ENCODE measurements at places on chromosomes 1 and 21. TPM values are rescaled to one million over a fixed set of nuclear protein-coding genes. Genes with fewer than 3 reads are reported as not detected.

Gene ARMH1
- 6.7 TPM for total RNA-seq

DNA sequence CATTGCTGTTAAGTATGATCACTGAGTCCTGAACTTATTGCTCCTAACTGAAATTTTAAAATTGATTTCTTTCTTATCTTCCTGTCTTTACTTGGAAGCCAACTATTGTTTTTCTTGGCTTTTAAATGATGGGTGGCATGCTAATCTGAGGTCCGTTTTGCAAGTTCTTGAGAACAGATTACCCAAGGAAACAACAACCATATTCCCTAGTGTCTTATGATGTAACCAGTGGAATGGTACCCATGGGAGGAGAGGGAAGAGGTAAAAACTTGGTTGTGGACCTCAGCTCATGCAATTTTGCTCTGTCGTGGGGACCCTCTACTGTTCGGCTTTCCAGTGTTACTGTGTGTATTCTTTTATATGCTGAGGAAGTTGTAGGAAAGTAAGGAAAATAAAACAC lies 454.8 kb upstream of the ADAMTS5 start:
- no peak overlapping the region for H3K27ac ChIP-seq
- no peak overlapping the region for H3K4me3 ChIP-seq
- H3K36me3 ChIP-seq: no peaks in the 10 kb centered on the region
- no peak for DNase-seq
- no peaks in the 10 kb centered on the region for H3K27me3 ChIP-seq

Gene ILDR2
- 0.45 TPM for total RNA-seq

DNA sequence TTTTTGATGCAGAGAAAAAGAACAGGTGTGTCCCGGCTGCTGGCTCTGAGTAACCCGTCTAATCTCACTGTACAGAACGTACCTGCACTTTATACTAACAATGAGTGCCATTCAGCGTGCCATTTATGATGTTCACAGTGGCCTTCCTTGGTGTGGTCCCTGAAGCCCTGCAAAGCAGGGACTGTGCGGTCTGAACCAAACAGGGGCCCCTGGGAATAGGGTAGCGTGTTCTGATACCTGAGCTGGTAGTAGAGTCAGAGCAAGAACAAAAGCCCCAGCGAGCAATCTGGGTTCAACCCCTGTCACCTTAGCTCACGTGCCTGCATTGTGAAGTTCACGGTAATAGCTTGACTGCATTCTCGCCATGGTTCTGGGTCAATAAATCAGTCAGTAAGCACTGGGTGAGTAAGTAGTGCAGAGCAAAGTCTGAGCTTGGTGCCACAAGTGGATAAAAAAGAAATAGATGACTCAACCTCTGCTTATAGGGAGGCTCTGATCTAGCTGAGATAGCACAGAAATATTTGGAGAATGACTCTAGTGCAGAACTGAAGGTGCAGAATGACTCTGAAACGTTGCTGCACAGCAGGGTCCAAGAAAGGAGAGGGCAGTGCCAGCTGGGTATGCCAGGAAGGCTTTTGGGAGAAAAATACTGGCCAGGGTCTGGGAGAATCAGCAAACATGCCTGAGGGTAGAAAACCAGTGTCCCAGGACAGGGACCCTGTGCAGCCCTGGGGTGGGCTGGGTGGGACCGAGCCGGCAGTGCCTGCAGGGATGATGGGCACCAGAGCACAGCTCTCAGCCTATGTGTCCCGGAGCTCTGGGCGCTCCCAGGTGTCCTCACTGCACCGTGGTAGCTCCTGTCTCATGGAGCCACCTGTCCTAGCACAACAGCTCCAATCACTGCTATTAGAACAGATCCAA lies 125.9 kb downstream of the RHOU start:
- H3K27ac ChIP-seq: no peak overlapping the region
- no peaks in the 10 kb centered on the region for H3K27me3 ChIP-seq
- H3K4me3 ChIP-seq: no peak overlapping the region

DNA sequence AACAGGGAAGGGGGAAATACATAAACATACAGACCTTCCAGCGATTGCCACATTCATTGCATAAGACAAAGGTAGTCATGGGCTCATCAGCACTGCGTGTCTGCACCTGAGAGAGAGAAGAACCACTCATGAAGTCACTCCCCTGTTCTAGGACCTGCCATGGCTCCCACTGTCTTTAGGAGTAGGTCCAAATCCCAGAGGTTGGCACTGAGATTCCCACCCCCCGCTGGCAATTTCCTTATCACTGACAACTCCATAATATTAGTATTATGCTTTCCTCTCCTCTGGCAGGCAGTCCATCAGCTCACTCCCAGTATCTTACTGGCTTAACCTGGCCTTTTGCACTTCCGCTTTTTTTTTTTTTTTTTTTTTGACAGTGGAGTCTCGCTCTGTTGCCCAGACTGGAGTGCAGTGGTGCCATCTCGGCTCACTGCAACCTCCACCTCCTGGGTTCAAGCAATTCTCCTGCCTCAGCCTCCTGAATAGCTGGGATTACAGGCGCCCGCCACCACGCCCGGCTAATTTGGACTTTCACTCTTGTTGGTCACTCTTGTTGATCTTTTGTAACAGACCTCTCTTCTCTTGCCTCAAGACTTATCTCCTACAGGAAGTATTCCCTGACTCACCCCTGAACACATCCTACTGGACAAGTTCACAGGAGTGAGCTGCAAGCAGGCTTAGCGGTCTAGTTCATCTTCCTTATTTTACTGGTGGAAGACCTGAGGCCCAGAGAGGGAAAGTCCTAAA lies 14.8 kb upstream of the ZNF436 start:
- no peaks in the 10 kb centered on the region for H3K36me3 ChIP-seq
- no peak overlapping the region for H3K4me3 ChIP-seq
- H3K27me3 ChIP-seq: no peaks in the 10 kb centered on the region
- no peak for DNase-seq
- H3K27ac ChIP-seq: no peak overlapping the region

DNA sequence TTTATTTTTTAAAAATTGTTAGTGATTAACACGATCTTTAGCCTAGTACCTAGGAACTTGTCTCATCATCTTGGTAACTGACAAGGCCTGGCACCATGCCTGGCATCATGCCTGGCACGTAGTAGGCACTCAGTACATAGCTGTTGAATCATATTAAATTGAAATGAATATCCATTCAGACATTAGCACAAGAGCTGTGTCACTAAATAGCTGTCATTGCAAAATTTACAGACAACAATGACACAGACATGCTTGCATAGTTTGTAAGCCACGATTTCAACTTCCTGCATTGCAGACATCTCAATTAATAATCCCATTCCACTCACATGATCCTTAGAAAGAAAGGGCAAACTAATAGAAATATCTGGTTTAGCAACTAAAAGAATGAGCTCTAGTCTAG lies 15.4 kb upstream of the PHACTR4 start:
- H3K4me3 ChIP-seq: no peak overlapping the region
- H3K27ac ChIP-seq: no peak overlapping the region
- no peaks in the 10 kb centered on the region for H3K4me1 ChIP-seq
- H3K36me3 ChIP-seq: no peaks in the 10 kb centered on the region
- no peaks in the 10 kb centered on the region for H3K27me3 ChIP-seq
- no peak for DNase-seq

- no peak overlapping the region for H3K4me3 ChIP-seq
- no peaks in the 10 kb centered on the region for H3K36me3 ChIP-seq
- H3K27me3 ChIP-seq: no peaks in the 10 kb centered on the region
- no peak for DNase-seq
Observed at GRCh38 chr1:171122893-171123292, 32.2 kb downstream of the FMO3 start.

DNA sequence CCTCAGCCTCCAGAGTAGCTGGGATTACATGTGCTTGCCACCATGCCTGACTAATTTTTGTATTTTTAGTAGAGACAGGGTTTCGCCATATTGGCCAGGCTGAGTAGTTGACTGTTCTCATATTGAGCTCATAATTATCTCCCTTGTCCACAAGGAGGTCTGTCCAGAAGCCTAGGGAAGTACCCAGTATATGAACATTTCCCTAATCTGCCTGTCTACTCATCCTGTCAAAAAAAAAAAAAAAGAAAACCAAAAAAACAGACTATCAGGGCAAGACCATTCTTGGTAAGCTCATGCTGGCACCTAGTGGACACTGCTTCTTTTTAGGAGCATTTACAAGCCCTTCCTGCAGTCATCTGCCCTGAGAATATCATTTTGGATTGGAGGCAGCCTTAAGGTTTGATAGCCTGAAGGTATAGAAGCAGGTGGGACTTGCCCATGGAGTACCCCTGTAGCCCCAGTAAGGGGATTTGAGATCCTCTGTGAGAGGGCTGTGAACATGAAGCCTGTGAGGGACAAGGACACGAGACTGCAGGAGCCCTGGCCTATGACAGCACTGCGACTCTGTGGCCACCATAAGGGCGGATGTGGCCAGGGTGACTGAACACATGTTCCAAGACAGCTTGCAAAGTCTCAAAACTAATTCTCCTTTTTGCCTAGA lies 10.8 kb upstream of the DUSP12 start:
- no peak overlapping the region for H3K27ac ChIP-seq
- DNase-seq: no peak
- H3K4me3 ChIP-seq: no peak overlapping the region
- no peaks in the 10 kb centered on the region for H3K4me1 ChIP-seq
- no peaks in the 10 kb centered on the region for H3K36me3 ChIP-seq

- no peaks in the 10 kb centered on the region for H3K4me1 ChIP-seq
- no peaks in the 10 kb centered on the region for H3K36me3 ChIP-seq
- DNase-seq: no peak
Observed at GRCh38 chr1:98467586-98467985, 193.9 kb upstream of the SNX7 start.

DNA sequence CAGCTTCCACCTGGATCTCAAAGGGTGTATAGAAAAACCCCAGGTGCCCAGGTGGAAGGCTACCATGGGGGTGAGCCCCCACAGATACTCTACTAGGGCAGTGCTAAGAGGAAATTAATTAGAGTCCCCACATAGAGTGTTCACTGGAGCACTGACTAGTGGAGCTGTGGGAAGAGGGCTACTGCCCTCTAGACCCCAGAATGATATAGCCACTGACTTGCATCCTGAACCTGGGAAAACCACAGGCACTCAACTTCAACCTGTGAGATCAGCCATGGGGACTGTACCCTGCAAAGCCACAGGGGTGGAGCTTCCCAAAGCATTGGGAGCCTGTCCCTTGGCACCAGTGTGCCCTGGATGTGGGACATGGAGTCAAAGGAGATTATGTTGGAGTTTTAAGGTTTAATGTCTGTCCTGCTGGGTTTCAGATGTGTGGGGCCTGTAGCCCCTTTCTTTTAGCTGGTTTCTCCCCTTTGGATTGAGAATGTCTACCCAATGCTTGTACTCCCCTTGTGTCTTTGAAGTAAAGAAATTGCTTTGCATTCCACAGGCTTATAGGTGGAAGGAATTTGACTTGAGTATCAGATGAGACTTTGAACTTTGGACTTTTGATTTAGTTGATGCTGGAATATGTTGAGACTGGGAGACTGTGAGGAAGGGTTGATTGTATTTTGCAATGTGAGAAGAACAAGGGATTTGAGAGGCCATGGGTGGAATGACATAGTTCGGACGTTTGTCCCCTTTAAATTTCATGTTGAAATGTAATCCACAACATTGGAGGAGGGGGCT lies 31.8 kb upstream of the CDC14A start:
- no peaks in the 10 kb centered on the region for H3K4me1 ChIP-seq
- no peak overlapping the region for H3K4me3 ChIP-seq
- no peaks in the 10 kb centered on the region for H3K27me3 ChIP-seq
- DNase-seq: no peak

DNA sequence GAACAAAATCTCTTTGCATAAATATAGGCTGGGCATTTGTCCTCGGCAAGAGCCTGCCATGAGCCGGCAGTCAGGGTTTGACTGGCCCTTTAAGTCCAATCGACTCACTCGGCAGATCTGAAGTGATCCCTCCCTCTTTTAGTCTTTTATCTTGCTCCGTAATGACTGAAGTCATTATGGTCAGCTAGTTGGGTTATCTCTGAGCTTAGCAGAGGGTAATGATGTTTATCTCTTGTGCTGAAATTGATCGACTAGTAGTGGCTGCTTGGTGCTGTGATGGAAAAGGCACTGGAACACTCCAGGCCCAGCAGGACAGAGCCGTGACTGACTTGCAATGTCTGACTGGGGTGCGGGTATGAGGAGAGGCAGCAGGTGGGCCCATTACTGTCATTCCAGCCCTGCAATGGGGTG lies 468 bp upstream of the ABCA4 start:
- no peak overlapping the region for H3K27ac ChIP-seq
- DNase-seq: no peak
- H3K27me3 ChIP-seq: no peaks in the 10 kb centered on the region
- H3K4me3 ChIP-seq: no peak overlapping the region
- peaks cover 16% of the 10 kb centered on the region for H3K4me1 ChIP-seq

DNA sequence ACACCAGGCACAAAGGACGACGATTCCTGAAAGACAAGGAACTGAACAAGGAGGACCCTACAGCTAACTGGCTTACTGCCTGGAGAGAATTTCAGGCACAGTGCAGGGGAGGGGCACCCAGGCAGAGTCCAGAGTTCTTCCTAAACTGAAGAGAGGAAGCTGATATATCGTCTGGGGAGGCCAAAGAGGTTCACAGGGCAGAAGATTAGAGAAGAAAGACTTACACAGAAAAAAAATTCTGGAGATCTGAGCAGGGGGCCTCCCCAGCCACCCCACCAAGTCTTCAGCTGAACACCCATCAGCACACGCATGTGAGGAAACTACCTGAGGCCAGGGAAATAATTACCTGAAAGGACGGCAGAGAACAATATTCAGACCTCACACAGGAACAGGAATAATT lies 24.6 kb downstream of the SORT1 start:
- no peak overlapping the region for H3K27ac ChIP-seq
- no peaks in the 10 kb centered on the region for H3K36me3 ChIP-seq
- no peaks in the 10 kb centered on the region for H3K4me1 ChIP-seq
- no peaks in the 10 kb centered on the region for H3K27me3 ChIP-seq
- DNase-seq: no peak

- DNase-seq: no peak
- H3K4me3 ChIP-seq: no peak overlapping the region
- no peak overlapping the region for H3K27ac ChIP-seq
- no peaks in the 10 kb centered on the region for H3K36me3 ChIP-seq
- H3K4me1 ChIP-seq: no peaks in the 10 kb centered on the region
Observed at GRCh38 chr1:247444571-247444970, 13.3 kb downstream of the OR2B11 start.

DNA sequence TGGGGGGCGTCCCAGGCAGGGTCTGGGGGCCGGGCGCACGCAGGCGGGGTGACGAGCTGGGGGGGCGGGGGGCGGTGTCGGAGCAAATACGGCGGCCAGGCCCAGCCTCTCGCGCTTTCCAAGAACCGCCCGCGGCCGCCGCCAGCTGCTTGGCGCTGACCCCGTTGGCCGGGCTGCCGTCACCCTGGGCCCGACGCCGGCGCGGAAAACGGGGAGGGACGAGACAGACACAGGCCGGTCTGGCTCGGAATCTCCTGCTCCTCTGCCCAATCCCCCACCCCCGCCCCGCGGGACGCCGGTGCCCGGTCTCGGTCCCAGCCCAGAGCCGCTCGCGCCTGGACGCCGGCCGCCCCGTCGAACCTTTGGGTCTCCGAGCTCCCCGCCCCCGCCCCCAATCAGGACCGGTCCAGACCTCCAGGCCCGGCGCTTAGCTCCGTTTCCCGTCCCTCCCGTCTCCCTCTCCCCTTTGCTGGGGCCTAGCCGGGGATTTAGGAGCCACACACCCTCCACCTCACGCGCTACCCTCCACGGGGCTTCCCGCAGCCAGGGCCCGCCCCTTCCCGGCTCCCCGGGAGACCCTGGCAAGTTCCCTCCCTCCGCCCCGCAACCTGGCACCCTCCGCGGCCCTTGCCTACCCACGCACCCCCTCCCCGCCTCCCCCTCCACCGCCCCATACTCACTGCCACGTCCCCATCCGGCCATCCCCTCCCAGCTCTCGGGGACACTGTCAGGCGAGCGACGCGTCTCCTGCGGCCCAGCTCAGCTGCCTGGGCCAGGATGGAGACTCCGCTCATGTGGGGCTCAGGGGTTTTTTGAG lies 800 bp upstream of the MMP23B start:
- no peaks in the 10 kb centered on the region for H3K27me3 ChIP-seq
- H3K4me1 ChIP-seq: peaks cover 8% of the 10 kb centered on the region
- DNase-seq: peak; percentile 90
- peak overlapping the region; percentile 85 for H3K27ac ChIP-seq
- no peaks in the 10 kb centered on the region for H3K36me3 ChIP-seq
